ENCODE measurements at places on chromosomes 1 and 21. TPM values are rescaled to one million over a fixed set of nuclear protein-coding genes. Genes with fewer than 3 reads are reported as not detected.
A peak's percentile ranks its signal among the peaks of the same experiment; 100 is the strongest.

The MYOG gene
- polyA plus RNA-seq, result not detected

The FAM72C gene
- polyA plus RNA-seq, result not detected

The GUCA2B gene
- not detected for polyA plus RNA-seq

The FLG2 gene
- 0.18 TPM for polyA plus RNA-seq

The SLAMF7 gene
- 1.2 TPM for polyA plus RNA-seq

The PLA2G5 gene
- polyA plus RNA-seq, result not detected

The CRNN gene
- not detected for polyA plus RNA-seq

The PLA2G2C gene
- not detected for polyA plus RNA-seq

The KCNK2 gene
- not detected for polyA plus RNA-seq

The UTS2 gene
- polyA plus RNA-seq, result not detected

The TACSTD2 gene
- not detected for polyA plus RNA-seq

The RNU1-4 gene
- 55.0 TPM for polyA plus RNA-seq

DNA sequence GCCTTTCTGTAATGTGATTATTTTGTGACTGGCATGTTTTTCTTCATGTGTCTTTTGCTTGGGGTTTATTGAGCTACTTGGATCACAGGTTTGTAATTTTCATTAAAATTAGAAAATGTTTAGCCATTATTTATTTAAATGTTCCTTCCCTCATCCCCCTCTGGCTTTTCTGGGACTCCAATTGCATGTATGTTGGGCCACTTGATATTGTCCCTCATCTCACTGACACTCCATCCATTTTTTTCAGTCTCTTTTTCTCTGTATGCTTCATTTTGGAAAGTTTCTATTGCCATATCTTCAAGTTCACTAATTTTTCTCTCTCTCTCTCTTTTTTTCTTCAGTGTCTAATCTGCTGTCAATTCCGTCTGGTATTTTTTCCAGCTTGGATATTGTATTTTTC is 390.1 kb downstream of the PRDM2 start:
- H3K4me1 ChIP-seq, result no peaks in the 10 kb centered on the region
- H3K36me3 ChIP-seq, result peaks cover 9% of the 10 kb centered on the region
- no peak overlapping the region for H3K27ac ChIP-seq
- H3K27me3 ChIP-seq, result peaks cover 27% of the 10 kb centered on the region

- no peaks in the 10 kb centered on the region for H3K36me3 ChIP-seq
- no peaks in the 10 kb centered on the region for H3K27me3 ChIP-seq
- no peak for DNase-seq
- H3K4me1 ChIP-seq, result no peaks in the 10 kb centered on the region
- H3K27ac ChIP-seq, result no peak overlapping the region
Observed at GRCh38 chr1:53600001-53600400, 139.0 kb downstream of the GLIS1 start.

GRCh38 chr1:233566886-233567285 is 47.0 kb upstream of the KCNK1 start:
- H3K27me3 ChIP-seq, result no peaks in the 10 kb centered on the region
- H3K27ac ChIP-seq, result no peak overlapping the region
- no peaks in the 10 kb centered on the region for H3K36me3 ChIP-seq
- no peak for DNase-seq
- no peaks in the 10 kb centered on the region for H3K4me1 ChIP-seq
- H3K4me3 ChIP-seq, result no peak overlapping the region

DNA sequence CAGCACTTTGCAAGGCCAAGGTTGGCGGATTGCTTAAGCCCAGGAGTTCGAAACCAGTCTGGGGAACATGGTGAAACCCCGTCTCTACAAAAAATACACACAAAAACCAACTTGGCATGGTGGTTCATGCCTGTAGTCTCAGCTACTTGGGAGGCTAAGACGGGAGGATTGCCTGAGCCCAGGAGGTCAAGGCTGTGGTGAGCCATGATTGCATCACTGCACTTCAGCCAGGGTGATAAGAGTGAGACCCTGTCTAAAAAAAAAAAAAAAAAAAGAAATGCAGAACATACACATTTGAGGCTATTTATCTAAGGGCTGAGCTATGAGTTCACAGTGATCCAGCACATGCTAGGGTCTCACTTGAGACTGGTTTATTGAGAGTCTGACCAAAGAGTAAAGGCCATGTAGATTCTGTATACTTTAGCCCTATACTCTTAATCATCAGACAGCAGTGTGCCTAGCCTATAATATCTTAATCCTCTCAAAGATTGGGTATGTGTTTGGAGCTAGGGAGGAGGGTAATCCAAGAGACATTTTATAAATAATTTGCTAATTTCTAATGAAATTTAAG is 23.9 kb downstream of the RNF2 start:
- H3K27me3 ChIP-seq, result no peaks in the 10 kb centered on the region
- H3K4me3 ChIP-seq, result no peak overlapping the region
- peaks cover 40% of the 10 kb centered on the region for H3K4me1 ChIP-seq
- DNase-seq, result no peak

GRCh38 chr21:28063241-28064216 is 929.1 kb downstream of the LTN1 start:
- no peaks in the 10 kb centered on the region for H3K36me3 ChIP-seq
- no peak for DNase-seq
- H3K27me3 ChIP-seq, result no peaks in the 10 kb centered on the region
- H3K27ac ChIP-seq, result peak overlapping the region; percentile 77
- H3K4me3 ChIP-seq, result no peak overlapping the region

GRCh38 chr1:11924334-11925195 is 1.7 kb downstream of the KIAA2013 start:
- no peaks in the 10 kb centered on the region for H3K27me3 ChIP-seq
- peak overlapping the region; percentile 92 for H3K4me3 ChIP-seq
- H3K36me3 ChIP-seq, result peaks cover 7% of the 10 kb centered on the region

DNA sequence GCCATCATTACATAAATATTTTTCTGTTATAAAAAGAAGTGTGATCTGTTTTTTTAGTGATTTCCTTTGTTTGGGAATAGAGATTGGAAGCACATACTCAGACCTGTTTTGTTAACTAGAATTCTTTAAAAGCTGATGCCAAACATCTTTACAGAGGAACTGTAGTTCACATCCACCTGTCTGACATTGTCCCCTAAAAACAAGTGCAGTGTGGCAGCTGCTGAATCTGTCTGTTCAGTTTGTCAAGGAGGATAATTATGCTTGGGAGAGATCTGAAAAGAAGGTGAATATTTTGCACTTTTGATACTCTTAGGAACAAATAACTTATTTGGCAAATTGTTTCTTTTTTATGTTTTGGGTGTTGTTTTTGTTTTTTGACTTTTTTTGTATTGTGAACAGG is 13.6 kb downstream of the AGMAT start:
- peaks cover 16% of the 10 kb centered on the region for H3K4me1 ChIP-seq
- H3K4me3 ChIP-seq, result peak overlapping the region; percentile 62
- H3K27ac ChIP-seq, result peak overlapping the region; percentile 96
- DNase-seq, result no peak
- H3K36me3 ChIP-seq, result peaks cover 12% of the 10 kb centered on the region

DNA sequence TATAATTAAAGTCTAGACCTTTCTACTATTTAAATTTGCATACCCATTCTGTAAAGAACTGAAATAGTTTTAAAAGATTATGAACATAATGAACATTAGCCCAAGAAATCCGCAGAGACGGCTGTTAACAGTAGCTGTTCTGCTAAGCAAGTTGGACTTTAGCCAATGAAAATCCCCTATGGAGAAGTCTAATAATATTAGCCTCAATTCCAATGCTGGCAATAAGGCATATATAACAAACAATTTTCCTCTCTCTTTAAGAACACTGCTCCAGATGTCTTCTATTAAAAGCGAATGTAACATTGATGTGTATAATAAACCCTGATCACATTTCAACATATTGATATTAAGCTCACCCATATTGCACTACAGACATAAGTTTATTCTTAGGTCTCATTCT is 221.3 kb upstream of the KCTD3 start:
- H3K36me3 ChIP-seq, result no peaks in the 10 kb centered on the region
- H3K27me3 ChIP-seq, result no peaks in the 10 kb centered on the region
- no peak overlapping the region for H3K27ac ChIP-seq
- H3K4me3 ChIP-seq, result no peak overlapping the region
- DNase-seq, result no peak
- no peaks in the 10 kb centered on the region for H3K4me1 ChIP-seq

DNA sequence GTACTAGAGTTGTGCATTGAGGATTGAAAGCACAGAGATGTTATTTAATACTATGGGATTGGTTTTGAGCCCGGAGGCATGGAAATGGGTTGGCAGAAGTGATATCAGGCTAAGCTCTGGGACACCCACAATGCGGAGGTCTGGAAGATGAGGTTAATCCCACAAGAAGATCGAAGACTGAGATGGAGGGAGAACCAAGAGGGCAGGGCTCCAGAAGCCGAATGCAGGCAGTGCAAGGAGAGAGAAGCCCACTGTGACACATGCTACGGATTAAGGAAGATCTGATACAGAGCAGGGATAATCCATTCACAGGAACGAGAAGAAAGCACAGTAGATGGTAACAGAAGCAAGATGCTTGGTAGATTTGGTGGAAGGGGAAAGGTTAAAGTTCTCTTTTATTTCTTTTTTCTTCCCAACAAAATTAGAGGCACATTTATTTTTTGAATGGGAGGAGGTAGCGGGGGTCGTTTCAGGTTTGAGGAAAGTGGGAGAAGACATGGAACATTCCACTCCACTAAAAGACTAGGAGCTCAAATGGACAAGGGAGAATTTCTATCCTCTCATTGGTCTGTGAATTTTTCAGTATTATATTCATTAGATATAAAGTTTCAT is 113.2 kb downstream of the NCAM2 start:
- H3K36me3 ChIP-seq, result no peaks in the 10 kb centered on the region
- no peaks in the 10 kb centered on the region for H3K27me3 ChIP-seq
- H3K27ac ChIP-seq, result no peak overlapping the region
- no peaks in the 10 kb centered on the region for H3K4me1 ChIP-seq

DNA sequence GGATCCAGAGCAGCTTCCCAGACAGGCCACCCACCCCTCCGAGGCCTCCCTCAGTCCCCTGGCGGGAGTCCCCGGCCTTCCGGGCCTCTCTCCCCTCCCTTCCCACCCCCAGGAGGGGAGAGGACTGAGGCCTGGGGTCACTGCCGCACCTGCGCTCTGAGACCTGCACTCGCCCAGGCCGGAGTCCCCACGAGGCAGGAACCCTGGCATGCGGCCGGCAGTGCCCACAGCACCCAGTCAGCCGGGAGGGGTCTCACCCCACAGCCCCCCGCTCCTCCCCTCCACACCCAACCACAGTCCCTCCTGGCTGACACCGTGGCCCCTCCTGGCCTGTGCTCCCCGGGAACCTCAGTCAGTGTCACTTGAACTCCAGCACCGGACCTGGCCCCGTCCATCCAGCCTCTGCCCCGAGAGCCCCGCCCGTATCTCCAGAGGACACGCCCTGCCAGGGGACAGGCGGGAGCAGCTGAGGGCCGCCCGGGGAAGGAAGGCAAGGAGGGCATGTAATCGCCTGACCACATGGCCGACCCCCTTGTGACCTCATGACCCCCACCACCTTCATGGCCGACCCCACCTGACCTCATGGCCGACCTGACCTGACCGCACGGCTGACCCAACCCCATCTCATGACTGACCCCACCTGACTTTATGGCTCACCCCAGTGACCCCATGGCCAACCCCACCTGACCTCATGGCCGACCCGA is 28.7 kb upstream of the TTLL10 start:
- peak overlapping the region; percentile 95 for H3K27ac ChIP-seq
- H3K36me3 ChIP-seq, result no peaks in the 10 kb centered on the region
- peak overlapping the region; percentile 81 for H3K4me3 ChIP-seq
- H3K27me3 ChIP-seq, result no peaks in the 10 kb centered on the region
- H3K4me1 ChIP-seq, result peaks cover 19% of the 10 kb centered on the region
- DNase-seq, result no peak

DNA sequence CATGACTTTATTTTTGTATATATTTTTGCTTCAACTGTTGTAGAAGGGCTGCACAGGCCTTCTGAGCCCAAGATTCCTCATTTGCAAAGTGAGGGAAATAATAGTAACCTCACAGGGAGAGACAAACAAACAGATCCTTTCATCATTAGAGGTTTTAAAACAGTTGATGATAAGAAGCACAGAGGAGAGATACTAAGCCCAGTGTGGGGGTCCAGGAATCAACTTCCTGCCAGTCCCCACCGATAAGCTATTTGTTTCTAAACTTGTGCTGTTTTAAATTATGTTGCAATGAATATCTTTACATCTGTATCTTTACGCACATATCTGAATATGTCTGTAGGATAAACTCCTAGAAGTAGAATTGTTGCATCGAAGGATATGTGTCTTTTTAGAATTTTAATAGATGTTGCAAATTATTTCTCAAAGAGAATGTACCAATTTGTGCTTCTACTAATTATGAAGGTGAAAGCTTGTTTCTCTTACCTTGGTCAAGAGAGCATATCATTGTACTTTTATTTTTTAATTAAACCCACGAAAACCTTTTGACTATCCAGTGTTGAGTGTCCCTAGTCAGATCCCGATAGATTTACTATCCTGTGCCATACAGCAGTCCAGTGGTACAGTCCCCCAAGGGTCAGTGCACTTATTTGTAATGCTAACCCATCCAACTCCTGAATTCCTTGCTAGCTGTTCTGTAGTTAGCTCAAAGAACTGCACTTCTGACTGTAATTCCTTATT is 10.8 kb downstream of the FCRLB start:
- DNase-seq, result no peak
- peaks cover 15% of the 10 kb centered on the region for H3K4me1 ChIP-seq
- no peak overlapping the region for H3K27ac ChIP-seq
- H3K27me3 ChIP-seq, result no peaks in the 10 kb centered on the region

GRCh38 chr1:206583707-206584648 is 28.3 kb downstream of the EIF2D start:
- peak; percentile 71 for DNase-seq
- peak overlapping the region; percentile 98 for H3K27ac ChIP-seq
- H3K4me3 ChIP-seq, result peak overlapping the region; percentile 88
- peaks cover 23% of the 10 kb centered on the region for H3K36me3 ChIP-seq
- H3K27me3 ChIP-seq, result no peaks in the 10 kb centered on the region

DNA sequence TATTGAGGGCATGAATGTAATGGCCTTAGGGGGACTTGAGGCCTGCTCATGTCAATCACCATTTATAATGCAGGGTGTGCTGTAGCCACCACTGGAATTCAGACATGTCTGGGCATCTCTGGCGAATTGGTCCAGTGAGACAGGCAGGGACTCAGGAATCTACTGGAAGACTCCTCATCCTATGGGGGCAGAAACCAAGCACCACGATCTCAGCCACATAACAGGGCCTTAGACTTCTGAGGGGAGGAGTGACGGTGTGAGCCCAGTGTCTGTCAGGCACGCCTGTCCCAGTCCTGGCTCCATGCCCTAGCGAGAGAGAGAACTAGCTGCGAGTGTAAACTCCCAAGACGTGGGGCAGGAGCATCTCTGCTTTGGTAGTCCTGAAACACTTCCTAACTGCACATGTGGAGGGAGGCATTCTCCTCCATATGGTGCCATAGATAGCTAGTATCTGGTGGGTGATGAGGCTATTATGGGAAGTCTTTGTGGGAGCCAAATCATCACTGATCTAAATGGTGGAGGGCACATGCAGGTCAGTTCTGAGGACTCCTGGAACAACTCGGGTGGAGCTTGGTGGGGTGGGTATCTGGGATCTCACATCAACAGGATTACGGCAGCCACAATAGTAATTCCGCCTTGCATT is 29.8 kb upstream of the KIAA0040 start:
- H3K27ac ChIP-seq, result peak overlapping the region; percentile 44
- H3K27me3 ChIP-seq, result no peaks in the 10 kb centered on the region
- H3K4me3 ChIP-seq, result no peak overlapping the region
- no peaks in the 10 kb centered on the region for H3K36me3 ChIP-seq
- peaks cover 71% of the 10 kb centered on the region for H3K4me1 ChIP-seq
- no peak for DNase-seq

GRCh38 chr1:157766792-157767191 is 10.1 kb downstream of the FCRL2 start:
- H3K27me3 ChIP-seq, result no peaks in the 10 kb centered on the region
- no peak overlapping the region for H3K4me3 ChIP-seq
- H3K4me1 ChIP-seq, result peaks cover 59% of the 10 kb centered on the region
- no peak for DNase-seq

GRCh38 chr1:41919131-41919530 is 409 bp upstream of the HIVEP3 start:
- no peak overlapping the region for H3K27ac ChIP-seq
- DNase-seq, result no peak
- peaks cover 21% of the 10 kb centered on the region for H3K4me1 ChIP-seq
- no peaks in the 10 kb centered on the region for H3K36me3 ChIP-seq
- peaks cover 59% of the 10 kb centered on the region for H3K27me3 ChIP-seq
